Fibroblast of mammary gland (primary cell): ENCODE measurements at places on chromosomes 5 and 9.

DNA sequence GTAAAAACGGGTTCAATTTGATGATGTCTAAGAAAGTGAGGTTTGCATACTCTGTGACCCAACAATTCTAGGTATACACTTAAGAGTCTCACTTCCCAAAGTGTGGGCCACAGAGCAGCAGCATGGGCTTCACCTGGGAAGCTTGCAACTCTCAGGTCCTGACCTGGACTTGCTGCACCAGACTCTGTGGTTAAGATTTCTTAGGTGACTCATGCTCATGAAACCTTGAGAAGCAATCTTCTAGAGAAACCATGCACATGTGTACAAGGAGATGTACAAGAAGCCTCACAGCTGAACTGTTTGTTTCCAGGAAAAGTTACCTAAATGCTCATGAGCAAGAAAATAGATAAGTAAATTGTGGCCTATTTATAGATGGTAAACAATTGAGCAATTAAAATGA lies 30.0 kb downstream of the DNAJC21 start:
- peak; percentile 73 for DNase-seq

DNA sequence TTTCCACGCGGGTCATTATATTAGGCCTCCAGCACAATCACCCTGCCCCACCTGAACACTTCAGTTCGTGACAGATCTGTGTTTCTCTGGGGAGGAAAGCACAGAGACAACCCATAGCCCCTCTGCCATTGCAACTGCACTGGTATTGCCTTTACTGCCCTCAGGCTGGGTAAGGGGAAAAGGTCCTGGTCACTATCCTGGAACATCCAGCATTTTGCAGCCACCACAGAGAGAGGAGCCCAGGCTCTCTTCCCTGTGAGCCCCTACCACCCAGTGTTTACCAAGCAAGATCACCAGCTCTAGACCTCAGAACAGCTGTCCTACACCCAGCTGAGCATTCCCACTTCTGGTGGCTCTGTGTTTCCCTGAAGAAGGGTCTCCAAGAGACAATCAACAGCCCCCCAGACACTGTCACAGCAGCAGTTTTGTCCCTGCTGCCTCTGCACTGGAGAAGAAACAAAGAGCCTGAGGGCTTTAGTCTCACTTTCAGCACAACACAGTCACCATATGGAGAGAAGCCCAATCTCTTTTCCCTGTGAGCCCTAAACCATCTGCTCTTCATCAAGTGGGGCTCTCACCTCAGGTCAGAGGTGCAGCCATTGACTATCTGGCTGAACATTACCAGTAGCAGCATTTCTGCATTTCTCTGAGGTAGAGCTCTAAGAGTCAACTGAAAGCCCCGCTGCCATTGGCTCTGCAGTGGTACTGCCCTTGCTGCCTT lies 655.2 kb upstream of the FAM174A start:
- no peak for DNase-seq

DNA sequence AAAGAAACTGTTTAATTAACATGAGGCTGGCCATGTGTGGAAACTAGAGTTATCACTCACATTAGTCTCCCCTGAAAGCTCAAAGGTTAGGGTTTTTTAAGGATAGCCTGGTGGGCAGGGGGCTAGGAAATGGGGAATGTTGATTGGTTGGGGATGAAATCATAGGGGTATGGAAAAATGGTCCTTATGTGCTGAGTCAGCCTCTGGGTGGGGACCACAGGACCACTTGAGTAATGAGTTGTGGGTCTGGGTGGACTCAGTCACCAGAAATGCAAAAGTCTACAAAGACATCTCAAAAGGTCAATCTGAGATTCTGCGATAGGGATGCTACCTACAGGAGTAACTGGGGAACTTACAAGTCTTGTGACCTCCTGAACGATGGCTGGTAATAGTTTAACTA lies 362.8 kb downstream of the DMAC1 start:
- no peak for DNase-seq

- peak; percentile 59 for DNase-seq
Measured at GRCh38 chr5:78243639-78244038, 50.9 kb downstream of the AP3B1 start.

DNA sequence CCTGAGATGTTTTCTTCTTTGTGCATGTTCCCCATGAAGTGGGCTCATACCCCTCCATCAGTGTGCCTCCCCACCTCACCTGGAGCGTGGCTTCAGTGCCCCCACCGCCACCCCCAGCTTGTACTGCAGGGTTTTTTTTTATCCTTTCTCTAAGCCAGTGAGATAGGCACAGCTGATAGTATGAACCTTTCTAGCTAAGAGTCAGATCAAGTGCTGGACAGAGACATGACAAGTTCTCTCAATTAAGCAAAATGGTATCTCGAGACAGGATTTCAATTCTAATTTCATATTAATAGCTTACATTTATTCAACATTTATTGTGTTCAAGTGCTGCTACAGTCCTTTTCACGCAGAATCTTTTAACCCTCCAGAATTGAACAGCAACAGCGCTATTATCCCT lies 55.7 kb downstream of the NDFIP1 start:
- DNase-seq: no peak

- DNase-seq: no peak
Measured at GRCh38 chr9:129875181-129875611, 39.9 kb downstream of the USP20 start.

DNA sequence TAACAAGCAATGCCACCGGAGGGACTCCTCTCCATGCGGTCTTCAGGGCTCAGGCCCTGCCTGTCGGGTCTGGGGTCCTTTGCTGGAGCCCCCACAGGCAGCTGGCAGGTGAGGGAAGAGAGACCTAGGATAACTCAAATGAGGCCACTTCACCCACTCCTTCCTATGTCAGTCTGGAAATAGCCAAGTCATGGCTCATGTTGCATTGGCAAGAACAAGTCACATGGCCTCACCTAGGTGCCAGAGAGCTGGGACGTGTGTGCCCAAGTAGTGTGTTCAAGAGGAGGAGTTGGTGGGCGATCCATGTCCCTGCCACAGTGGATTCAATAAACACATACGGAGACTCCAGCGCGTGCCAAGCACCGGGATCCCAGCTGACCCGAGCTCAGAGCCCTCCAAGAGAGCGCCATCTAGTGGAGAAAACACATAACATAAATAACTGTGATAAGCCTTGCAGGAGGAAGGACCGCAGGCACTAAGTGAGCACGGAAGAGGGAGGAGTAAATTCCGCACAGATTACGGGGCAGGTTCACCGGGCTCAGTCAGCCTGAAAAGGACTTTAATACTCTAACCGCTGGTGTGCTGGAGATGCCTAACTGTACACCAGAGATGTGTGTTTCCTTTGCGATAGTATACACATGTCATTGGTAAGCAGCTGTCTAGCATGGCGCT lies 580.8 kb downstream of the CCDC171 start:
- peak; percentile 67 for DNase-seq

GRCh38 chr5:99169309-99169708 lies 240.5 kb upstream of the CHD1 start:
- DNase-seq: peak; percentile 6

GRCh38 chr5:4044881-4045280 lies 449.2 kb downstream of the IRX1 start:
- DNase-seq: no peak

DNA sequence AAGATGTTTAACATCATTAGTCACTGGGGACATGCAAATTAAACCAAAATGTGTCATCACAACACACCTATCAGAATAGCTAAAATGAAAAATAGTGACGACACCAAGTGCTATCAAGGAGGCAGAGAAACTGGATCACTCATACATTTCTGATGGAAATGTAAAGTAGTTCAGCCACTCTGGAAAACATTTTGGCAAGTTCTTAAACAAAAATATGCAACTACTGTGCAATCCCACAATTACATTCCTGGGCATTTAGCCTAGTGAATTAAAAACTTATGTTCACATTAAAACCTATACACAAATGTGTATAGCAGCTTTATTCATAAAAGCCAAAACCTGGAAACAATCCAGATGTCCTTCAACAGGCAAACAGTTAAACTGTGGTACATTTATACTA lies 53.1 kb downstream of the SVEP1 start:
- peak; percentile 93 for DNase-seq

DNA sequence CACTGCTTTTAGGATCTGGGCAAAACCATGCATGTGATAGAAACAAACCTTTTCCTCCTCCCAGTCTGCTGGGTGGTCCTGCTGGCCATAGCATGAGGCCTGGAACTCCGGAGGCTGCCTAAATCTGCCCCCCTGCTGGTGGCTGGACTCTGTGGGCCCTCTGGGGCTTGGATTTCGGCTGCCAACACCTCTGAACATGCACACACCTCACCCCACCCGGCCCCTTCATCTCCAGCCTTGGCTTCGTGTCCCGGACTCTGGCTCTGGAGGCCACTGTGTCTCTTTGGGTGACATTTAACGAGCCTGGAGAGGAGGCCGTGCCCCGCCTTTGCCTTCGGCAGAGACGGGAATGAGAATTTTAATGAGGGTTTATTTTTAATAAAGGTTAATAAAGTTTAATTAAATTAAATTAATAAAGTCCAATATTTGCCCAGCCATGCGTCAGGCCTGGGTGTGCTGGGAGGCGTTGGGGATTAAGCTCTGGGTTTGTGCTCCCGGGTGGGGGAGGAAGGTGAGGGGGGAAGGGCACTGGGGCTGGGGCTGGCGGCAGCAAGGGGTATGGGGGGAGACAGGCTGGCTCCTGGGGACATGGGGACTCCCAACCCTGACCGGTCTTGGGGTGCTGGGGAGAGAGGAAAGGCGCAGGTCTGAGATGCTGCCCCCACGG lies 251.8 kb downstream of the PBX3 start:
- no peak for DNase-seq

- DNase-seq: peak; percentile 12
Measured at GRCh38 chr9:137162505-137163364, 7.1 kb downstream of the LRRC26 start.

DNA sequence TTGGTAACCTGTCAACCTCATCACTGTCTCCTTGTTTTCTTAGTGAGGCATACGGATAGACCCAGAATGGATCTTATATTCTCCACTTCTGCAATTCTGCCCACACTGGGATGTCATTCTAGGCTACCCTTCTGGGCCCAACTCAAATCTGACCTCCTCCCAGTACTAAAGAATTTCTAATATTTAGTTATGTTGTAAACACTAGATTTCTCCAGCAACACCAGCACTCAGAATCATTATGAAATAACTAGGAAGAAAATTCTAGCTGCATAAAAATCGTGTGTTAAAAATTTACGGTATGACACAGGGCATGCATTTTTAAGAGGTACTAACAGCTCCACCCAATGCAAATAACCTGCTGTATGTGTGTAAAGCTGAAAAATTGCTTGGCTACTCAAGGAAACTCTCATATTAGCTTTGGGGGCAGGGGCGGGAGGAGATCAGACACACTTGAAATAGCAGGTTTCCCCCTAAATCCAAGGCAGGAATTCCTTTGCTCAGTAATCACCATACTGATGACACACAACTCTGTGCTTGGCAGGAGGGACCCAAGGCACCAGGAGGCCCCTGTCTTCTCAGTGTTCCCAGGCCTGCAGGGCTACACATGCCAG lies 27.3 kb downstream of the MACROH2A1 start:
- peak; percentile 23 for DNase-seq

GRCh38 chr9:77433675-77434445 lies 214.3 kb downstream of the GNA14 start:
- peak; percentile 68 for DNase-seq

- DNase-seq: peak; percentile 96
Measured at GRCh38 chr5:83306572-83307241, 164.8 kb upstream of the VCAN start.

DNA sequence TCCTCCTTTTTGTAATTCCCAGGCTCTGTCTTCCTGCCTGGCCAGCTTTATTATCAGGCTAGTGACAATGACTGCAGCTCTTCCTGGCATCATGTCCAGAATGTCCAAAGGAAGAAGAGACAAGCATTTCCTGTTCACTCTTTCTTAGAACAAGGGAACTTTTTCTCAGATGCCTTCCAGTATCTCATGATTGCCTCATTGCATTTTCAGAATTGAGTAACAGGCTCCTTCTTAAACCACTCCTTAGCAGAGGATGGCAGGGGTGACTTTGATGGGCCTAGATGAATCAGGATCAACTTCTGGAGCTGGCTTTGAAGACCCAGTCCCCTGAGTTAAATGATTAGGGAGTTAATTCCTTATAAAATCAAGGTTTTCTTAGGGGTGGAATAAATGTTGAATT lies 92.9 kb upstream of the RASGRF2 start:
- peak; percentile 34 for DNase-seq

DNA sequence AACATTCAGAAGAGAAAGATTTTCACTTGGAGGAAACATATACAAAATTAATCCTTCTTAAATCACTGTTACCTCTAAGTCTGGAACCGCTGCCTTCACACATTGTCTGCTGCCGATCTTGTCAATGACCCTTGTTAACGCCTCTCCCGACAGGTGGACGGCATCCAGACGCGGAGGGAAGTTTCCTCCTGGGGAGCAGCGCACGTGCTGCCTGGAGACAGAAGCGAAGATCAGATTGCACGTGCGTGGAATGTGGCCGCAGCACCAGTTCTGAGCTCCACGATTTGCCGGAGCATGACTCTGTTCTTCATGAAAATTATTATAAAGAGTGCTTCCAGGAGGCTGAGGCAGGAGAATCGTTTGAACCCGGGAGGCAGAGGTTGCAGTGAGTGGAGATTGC lies 183.6 kb upstream of the IRX4 start:
- DNase-seq: no peak

- DNase-seq: peak; percentile 22
Measured at GRCh38 chr5:35963381-35963843, 25.0 kb upstream of the CAPSL start.

- DNase-seq: no peak
Measured at GRCh38 chr5:42592401-42593140, 164.0 kb upstream of the CCDC152 start.

GRCh38 chr9:14478175-14479162 lies 164.5 kb upstream of the NFIB start:
- DNase-seq: peak; percentile 7
